ENCODE measurements at places on chromosomes 3 and 15.

- no peak for DNase-seq
Observed at GRCh38 chr3:183591881-183592521, 36.5 kb upstream of the KLHL6 start.

- DNase-seq, result no peak
Observed at GRCh38 chr3:170327040-170327808, 30.3 kb upstream of the SKIL start.

- no peak for DNase-seq
Observed at GRCh38 chr3:169300436-169300835, 363.1 kb downstream of the MECOM start.

GRCh38 chr3:168951368-168951767 is 712.1 kb downstream of the MECOM start:
- DNase-seq, result no peak

GRCh38 chr3:167732313-167733065 is 2.2 kb downstream of the PDCD10 start:
- no peak for DNase-seq

DNA sequence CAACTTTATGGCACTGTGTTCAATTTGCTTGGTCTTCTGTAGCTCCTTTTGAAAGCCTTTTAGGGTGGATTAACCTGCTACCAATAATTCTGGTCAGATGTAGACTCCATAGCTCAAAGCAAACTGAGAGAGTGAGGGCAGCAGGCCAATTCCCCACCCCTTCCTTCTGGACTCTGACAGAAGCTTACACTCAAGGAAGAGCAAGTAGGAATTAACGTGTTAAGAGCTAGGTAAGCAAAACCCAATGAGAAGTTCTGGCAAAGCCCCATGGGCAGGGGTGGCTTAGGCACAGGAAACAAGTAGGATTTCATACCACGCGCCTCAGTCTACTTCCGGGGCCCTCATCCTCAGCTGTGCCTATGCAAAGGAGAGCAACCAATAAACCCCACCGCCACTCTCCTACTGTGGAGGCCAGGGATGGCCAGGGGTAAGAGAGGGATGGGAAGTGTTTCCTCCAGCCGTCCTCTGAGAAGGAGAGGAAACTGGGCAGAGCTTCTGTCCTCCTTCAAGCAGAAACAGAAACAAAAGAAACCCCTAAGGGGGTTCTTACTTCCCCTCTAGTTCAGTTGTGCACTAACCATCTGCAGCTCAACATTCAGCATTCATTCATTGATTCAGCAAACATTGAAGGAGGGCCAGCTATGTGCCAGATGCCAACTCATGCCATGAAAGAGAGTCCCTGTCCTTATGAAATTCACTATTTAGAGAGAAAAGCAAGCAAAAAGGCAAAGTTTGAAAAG is 12.6 kb downstream of the CCR5 start:
- DNase-seq, result no peak

GRCh38 chr3:156548041-156548687 is 6.8 kb downstream of the SSR3 start:
- no peak for DNase-seq

DNA sequence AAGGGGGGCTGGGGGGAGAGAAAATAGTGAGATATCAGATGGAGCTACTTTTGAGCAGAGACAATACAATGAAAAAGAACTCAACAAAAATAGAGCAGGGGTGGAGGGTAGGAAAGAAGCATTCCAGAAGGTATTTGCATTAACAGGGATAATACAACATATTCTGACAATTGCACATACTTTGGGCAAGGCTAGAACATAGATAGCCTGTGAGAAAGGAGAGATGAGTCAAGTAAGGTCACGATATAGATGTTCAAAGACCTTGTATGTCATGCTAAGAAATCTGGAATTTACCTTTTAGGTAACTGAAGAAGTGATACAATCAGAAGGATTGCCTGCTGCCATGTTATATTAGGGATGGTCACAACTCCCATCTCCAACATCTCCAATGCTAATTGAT is 155.2 kb downstream of the GSK3B start:
- no peak for DNase-seq

DNA sequence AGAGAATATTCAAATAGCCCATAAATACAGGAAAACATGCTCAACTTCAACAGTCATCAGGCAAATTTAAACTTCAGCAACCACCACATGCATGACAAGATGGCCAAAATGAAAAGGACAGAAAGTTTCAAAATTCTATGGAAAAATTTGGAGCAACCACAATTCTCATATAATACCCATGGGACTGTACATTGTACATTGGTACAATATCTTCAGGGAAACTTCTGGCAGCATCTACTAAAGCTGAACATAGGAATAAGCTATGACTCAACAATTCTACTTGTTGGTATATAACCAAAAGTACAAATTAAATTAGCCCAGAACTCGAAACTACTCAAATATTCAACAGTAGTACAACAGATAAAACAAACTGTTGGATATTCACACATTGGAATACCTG is 847.6 kb downstream of the TBL1XR1 start:
- no peak for DNase-seq

GRCh38 chr15:85570336-85570735 is 189.9 kb downstream of the AKAP13 start:
- no peak for DNase-seq

GRCh38 chr3:28042707-28043106 is 198.7 kb upstream of the CMC1 start:
- DNase-seq, result no peak

GRCh38 chr3:140035871-140036270 is 100.9 kb downstream of the CLSTN2 start:
- no peak for DNase-seq

- DNase-seq, result peak; percentile 50
Observed at GRCh38 chr3:133663569-133664313, 2.0 kb upstream of the TOPBP1 start.

- no peak for DNase-seq
Observed at GRCh38 chr3:64213962-64214379, 11.3 kb downstream of the PRICKLE2 start.

DNA sequence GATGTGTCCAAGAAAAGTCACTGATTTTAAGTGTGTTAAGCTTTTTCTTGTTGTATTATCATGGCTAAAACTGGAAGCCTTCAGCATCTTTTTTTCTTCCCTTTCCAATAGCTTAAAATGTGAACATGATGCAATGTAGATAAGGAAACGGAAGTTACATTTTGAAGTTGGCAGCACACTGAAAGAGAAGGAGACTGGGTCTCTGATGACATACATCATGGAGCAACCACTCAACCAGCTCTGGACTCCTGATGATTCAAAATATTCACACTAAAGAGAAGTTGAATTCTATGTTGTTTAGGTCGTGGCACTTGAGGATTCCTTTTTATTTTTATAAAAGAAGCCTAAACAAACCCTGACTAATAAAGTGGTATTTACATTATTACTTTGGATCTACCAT is 488.3 kb upstream of the ALCAM start:
- no peak for DNase-seq

DNA sequence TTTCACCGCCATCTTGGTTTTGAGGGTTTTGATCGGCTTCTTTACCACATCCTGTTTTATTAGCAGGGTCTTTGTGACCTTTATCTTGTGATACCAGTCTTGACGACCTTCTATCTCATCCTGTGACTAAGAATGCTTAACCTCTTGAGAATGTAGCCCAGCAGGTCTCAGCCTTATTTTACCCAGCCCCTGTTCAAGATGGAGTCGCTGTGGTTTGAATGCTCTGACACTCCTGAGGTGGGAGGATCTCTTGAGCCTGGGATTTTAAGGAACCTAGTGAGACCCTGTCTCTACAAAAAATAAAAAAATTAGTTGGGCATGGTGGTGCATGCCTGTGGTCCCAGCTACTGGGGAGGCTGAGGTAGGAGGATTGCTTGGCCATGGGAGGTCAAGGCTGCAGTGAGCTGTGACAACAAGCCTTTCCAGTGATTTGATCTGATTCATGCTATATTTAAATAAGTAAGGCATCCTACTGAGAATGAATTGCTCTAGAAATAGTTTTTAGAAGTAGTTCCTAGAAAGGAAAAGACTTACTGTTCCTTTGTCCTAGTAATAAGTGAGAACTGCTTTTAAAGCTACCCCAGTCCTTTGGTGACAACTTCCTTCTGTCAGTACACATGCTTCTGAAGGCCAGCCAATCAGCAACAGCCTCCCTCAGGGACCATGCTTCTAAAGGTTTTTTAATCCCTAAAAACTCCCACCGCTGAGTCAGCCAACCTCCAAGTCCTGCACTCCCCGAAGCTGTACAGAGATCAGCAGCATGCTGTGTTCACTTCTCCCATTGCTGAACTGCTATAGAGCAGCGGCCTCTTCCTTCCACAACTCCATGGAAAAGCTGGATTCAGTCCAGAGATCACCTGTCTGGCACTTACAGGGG is 9.1 kb upstream of the CEMIP start:
- DNase-seq, result no peak

DNA sequence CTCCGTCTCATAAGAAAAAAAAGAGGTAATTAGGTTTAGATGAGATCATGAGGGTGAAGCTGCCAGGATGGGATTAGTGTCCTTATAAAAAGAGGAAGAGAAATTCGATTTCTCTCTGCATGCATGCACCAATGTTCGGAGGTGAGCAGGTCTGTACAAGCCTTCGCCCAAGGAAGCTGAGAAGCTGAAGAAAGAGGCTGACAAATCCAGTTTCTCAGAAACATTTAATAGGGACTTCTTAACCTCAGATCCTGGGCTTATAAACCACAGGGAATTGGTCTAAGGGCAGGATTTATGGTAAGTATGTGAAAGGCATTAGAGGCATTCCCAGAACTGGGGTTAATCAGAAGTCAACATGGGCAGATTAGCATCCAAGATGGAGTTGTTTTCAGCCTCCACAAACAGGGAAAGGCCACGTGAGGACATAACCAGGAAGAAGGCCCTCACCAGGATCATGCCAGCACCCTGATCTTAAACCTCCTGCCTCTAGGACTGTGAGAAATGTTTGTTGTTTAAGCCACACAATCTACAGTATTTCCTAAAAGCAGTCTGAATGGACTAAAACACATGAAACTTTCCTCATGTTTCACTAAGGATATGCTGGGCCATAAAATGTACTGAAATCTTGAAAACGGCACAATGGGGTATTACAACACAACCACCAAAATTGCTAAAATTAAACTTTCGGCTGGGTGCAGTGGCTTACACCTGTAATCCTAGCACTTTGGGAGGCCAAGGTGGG is 11.3 kb downstream of the SHISA5 start:
- DNase-seq, result no peak

- no peak for DNase-seq
Observed at GRCh38 chr3:41726891-41727290, 235.0 kb downstream of the ULK4 start.

GRCh38 chr3:47722859-47723258 is 58.8 kb downstream of the SMARCC1 start:
- no peak for DNase-seq

GRCh38 chr15:90667073-90667754 is 49.9 kb upstream of the BLM start:
- no peak for DNase-seq

- no peak for DNase-seq
Observed at GRCh38 chr3:123414973-123415775, 33.7 kb downstream of the ADCY5 start.

GRCh38 chr3:47412842-47413520 is 32.2 kb downstream of the PTPN23 start:
- no peak for DNase-seq
